ENCODE measurements at places on chromosomes 4 and X.

- no peak for DNase-seq
These were observed 44.0 kb upstream of the FBXW7 start for GRCh38 chr4:152579916-152580315.

- no peak for DNase-seq
These were observed 128.5 kb downstream of the LARP7 start for GRCh38 chr4:112765317-112765974.

DNA sequence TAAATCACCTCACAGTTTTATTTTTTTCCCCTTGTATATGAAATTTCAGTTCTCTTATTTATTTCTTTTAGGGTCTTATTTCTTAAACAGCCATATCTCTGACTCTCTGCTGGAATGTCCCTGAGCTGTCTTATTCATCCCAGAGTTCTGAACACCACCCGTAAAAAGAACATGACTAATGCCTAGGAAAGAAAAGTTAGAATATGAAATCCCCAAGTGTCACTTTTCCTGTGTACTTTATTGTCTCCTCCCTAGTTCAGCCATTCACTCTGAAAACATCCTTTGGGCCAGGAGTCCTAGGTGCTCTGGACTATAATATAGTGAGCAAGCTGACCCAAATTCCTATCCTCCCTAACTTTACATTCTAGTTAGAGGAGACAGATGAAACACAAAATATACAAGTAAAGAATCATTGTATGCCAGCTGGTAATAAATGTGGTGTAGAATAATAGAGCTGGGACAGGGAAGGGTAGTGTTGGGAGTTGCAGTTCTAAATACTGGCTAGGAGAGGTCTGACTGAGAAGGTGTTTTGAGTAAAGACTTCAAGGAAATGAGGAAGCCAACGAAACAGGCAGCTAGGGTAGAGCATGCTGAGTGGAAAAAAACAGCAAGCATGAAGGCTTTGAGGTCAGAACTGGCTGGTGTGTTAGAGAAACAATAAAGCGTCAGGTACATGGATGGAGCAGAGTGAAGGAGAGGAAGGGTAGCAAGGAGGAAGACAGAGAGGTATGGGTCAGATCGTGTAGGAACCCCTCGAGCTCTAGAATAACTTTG, 40.6 kb upstream of the FTHL17 start:
- no peak for DNase-seq

DNA sequence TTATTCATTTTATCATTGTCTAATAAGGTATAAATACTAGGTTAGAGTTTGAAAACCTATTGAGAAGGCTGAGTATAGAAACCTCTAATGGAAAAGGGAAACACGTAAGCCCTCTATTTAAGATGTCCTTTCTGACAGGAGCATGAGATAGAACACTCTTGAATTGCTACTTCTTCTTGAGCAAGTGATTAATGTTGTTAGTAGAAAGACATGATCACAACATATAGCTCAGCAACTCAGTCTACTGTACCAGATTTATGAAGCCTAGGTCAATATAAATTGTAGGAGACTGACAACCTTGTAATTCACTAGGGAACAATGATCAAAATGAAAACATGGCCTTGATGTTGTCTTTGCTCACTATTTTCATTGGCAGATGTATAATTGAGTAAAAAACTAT, 189.7 kb downstream of the ANTXR2 start:
- DNase-seq = no peak

- no peak for DNase-seq
These were observed 62.2 kb downstream of the HAUS3 start for GRCh38 chr4:2179717-2180116.

DNA sequence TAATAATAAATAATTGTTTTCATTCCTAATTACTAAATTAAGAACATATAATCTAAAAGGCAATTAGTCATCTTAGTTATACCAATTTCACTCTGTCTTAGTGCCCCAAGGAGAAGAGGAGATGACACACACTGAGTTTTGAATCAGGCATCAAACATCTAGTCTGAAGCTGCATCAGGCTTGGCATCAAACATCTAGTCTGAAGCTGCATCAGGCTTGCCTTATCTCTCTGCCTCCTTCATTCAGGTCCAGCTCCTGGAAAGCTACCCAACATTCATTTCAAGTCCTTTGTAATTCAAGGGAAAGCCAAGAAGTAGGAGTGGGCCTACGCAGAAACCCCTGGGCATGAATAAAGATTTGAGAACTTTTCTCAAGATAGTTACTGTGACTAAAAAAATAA, 62.2 kb downstream of the SH3RF1 start:
- DNase-seq = no peak

GRCh38 chrX:34483980-34484379, 173.1 kb downstream of the TMEM47 start:
- DNase-seq = no peak

DNA sequence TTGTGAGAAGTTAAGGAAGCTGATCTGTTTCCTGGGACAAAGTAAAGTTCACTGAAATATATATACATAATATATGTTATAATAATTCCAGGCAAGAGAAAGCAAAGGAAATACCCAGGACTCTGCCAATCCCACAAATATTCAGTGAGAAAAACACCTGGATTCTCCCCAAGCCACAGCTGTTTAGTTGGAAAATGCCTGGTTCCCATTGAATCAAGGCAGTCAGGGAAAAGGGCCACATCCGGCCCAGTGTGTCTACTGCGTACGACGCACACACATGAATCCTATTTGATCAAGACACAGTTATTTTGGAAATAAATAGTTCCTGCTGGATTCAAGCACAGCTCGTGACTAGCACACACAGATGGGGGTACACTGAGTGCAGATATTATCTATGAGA, 6.3 kb upstream of the DCHS2 start:
- DNase-seq = no peak

DNA sequence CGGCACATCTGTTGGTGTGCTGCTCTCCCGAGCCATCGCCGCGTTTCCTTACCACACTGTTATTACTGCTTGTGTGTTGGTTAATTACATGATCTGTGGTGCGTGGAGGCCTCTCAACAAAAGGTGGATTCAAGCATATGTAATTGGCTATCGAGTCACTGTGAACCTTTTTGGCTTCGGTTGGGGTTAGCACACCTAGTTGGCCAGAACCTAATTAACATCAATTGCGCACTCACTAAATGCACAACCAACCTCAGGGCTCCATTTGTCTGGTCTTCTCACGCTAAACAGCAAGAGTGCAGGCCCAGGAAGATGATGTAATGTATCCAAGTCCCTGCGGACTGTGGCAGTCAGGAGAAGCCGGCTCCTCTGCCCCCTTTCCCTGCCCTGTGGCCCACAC, 17.4 kb downstream of the ENPP6 start:
- DNase-seq = no peak

DNA sequence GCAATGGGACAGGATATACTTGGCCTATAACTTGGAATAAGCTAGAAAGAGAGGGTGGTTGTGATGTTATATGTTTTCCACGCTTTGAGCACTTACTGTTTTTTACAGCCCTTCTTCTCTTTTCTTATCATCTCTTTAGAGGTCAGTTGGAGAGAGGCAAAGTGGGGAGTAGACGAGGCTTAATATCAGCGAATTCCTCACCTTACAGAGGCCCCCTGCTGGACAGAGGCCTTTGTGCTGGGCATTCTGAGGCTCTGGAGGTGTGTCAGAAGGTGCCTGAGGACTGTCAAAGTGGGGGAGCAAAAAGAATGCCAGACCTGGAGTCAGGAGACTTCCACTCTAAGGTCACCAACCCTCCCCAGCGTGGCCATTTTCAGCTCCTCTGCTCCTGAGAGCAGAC, 42.5 kb downstream of the MAMLD1 start:
- DNase-seq = no peak

- no peak for DNase-seq
These were observed 108.5 kb upstream of the WDR1 start for GRCh38 chr4:10225096-10225495.

DNA sequence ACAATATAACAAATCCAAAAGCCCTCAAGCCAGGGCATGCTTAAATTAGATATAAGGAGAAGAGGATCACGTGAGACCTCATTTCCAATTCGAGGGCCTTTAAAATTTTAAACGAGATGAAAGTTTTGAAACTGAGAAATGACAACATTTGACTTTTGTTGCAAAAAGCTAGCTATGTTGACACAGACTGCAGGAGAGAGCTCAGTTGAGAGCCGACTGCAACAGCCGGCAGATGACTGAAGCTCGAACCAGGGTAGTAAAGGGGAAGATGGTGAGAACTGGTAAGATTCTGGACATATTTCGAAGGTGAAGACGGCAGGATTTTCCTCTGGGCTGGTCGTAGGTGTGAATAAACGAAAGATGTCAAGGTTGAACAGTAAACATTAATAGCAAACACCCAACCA, 773 bp downstream of the PRMT9 start:
- no peak for DNase-seq

DNA sequence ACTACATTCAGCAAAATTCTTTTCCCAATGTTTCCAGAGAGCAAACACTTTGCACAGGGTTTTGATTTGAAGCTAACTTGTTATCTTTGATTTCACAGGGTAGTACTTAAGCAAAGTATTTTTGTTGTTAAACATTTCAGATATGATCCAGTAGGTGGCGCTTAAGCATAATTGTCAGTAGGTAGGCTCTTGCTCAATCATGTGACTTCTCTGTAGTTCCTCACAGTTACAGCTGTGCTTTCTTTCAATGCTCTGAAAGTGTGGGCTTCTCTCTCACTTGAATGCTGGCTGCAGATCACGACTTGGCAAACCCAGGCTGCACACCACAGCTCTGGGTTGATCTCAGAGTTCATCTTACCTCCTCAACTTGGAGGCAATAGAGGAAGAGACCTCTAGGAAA, 1016.5 kb downstream of the SH3BGRL start:
- no peak for DNase-seq

- DNase-seq = no peak
These were observed 62.9 kb upstream of the SMAD1 start for GRCh38 chr4:145418739-145419138.

DNA sequence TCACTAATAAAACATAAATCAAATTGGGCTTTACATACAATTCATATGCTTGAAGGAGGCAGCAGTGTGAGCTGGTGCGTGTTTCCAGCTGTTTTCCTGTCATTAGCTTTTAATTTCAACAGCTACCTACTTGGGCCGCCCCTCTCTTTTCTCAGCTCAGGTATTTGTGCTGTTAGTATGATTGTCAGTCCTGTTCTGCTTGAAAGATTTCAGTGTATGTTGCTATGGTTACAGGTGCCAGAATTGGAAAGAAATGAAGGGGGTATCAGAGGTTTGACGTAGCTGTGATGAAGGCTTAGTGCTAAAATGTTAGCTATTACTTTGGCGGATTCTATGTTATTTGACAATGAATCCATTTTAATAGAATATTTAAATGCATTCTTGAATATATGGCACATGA, 440.3 kb downstream of the ZIC3 start:
- DNase-seq = no peak

DNA sequence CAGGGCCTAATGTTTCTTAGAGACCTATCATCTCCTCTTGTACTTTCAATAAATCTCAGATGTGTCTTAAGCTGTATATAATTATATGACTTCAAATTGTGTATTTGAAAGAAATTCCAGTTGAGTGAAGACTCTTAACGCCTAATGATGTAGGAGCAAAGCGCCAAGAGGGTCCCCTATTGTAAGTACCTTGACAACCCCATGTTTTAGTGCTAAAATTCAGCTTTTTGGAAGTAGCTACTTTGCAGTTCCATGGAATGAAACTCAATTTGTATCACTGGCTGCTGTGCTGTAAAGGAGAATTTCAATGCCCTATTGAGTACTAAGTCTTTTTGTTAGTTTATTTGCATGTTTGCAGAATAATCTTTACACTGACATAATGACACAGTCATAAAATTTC, 1826.6 kb upstream of the AGA start:
- DNase-seq = no peak

DNA sequence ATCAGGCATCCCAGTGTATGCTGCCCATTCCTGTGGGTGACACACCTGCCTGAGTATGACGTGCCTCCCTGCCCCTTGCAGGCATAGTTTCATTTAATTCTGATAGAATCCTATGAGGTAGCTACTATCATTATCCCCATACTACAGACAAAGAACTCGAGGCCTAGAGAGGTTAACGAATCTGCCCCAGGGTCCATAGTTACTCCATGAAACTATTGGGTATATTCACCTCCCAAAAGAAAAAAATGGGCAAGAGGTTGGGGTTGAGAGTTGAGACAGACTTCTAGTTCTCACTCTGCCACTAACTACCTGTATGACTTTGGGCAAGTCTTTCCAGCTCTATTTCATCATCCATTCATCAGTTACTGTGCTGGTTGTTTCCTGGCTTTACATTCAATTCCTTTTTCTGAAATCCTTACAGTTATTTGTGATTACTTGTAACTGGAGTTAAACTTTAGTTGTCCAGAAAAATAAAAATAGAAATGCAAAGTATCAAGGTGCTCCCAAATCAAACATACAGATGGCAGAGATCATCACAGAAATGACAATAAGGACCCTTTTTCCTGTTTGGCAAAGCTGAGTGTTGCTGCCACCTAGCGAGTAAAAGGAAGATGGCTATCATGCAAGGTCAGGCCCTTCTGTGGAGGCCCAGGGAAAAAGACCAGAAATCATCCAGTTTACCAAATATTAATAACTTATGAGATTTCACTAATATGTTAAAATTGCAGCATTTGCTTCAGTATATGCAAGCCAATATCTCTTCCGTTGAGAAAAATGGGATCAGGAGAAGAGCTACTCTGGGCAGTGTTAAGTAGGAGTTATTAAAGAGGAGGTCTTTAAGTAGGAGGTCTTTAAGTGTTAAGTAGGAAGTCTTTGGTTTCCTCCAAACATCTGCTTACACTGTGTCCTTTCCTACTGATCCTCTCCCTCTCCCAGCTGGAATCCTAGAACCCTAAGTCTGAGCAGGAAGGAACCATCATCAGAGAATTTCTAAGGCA, 17.1 kb upstream of the MAP7D3 start:
- peak; percentile 45 for DNase-seq

DNA sequence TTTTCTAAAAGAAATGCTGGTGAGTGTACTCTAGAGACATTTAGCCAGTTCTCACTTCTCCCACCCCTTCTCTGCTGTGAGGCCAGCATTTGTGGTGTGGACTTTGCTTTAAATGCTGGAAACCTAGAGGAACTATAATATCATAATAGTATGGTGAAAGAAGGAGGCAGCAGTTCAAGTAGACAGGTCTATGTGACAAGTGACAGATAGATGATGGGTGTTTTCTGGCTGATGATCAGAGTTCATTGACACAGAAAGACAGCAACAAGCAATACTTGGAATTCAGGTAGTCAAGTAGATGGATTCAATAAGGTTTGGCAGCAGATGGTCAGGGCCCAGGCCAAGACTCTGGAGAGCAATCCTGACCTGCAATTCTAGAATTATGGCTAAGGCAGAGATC, 317.5 kb downstream of the PCDH7 start:
- no peak for DNase-seq

GRCh38 chr4:147772459-147772969, 40.6 kb downstream of the ARHGAP10 start:
- no peak for DNase-seq

GRCh38 chrX:23819385-23820234, 36.6 kb downstream of the SAT1 start:
- no peak for DNase-seq

GRCh38 chr4:15455290-15455689, 14.4 kb upstream of the CC2D2A start:
- DNase-seq = no peak

- no peak for DNase-seq
These were observed 78.0 kb downstream of the HMX1 start for GRCh38 chr4:8793571-8794160.

Data from dorsolateral prefrontal cortex (tissue), 122 donors.